Aortic smooth muscle cell (primary cell): ENCODE measurements at places on chromosomes 7 and 10. TPM values are rescaled to one million over a fixed set of nuclear protein-coding genes. Genes with fewer than 3 reads are reported as not detected.

PLPP4 gene
- total RNA-seq, result 0.25 TPM in 1 of 2 replicates, not detected in the other

IFIT1 gene
- 6.1 and 12.7 TPM in 2 replicates for total RNA-seq

GRID2IP gene
- total RNA-seq, result not detected in 2 replicates

PDE1C gene
- total RNA-seq, result 0.56 and 0.92 TPM in 2 replicates

SEC31B gene
- 2.5 and 2.7 TPM in 2 replicates for total RNA-seq

RAB19 gene
- not detected in 2 replicates for total RNA-seq

ALKBH4 gene
- 9.0 and 9.3 TPM in 2 replicates for total RNA-seq

TSPAN33 gene
- total RNA-seq, result 0.06 and 0.13 TPM in 2 replicates

AGR3 gene
- not detected in 2 replicates for total RNA-seq

GATA3 gene
- total RNA-seq, result 0.06 TPM in 1 of 2 replicates, not detected in the other

NYAP1 gene
- total RNA-seq, result 0.13 and 0.19 TPM in 2 replicates

CTNNA3 gene
- 0.13 TPM in 1 of 2 replicates, not detected in the other for total RNA-seq

CRTAC1 gene
- not detected in 2 replicates for total RNA-seq

ARMH3 gene
- total RNA-seq, result 8.7 and 9.6 TPM in 2 replicates

OPN4 gene
- not detected in 2 replicates for total RNA-seq

C10orf62 gene
- total RNA-seq, result 0.12 and 0.13 TPM in 2 replicates

CPN1 gene
- not detected in 2 replicates for total RNA-seq

C10orf105 gene
- under 0.01 TPM in 1 of 2 replicates, not detected in the other for total RNA-seq

SLF2 gene
- 34.9 and 37.2 TPM in 2 replicates for total RNA-seq
